ENCODE measurements at places on chromosomes 7 and 10.

- DNase-seq, result no peak
Measured at GRCh38 chr7:92057375-92057774, 76.9 kb downstream of the CYP51A1 start.

DNA sequence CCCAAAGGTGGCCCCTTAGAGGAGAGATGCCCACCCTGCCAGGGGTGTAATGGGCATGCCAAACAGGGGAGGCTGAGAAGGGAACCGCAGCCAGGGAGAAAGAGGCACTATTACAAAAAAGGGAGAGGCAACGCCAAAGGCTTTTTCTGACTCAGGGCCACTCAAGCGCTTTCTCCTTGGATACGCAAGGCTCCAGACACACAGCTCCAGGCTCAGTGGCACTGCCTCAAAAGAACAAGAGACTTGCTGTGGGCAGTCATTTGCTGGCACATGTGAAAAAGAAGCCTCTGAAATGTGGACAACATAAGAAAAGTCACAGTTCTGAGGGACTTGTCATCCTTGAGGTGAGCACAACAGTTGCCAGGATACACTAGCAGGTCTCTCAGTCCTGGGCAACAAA is 128.4 kb downstream of the DGKI start:
- DNase-seq, result no peak

- no peak for DNase-seq
Measured at GRCh38 chr10:132186488-132187429, at the start of gene DPYSL4. Gene DPYSL4, plus strand, starts transcription at chr10:132186948. Its CDS starts 116 bp downstream, at chr10:132187064.

GRCh38 chr10:86366902-86367151 is 232 bp upstream of the GRID1 start:
- DNase-seq, result no peak

DNA sequence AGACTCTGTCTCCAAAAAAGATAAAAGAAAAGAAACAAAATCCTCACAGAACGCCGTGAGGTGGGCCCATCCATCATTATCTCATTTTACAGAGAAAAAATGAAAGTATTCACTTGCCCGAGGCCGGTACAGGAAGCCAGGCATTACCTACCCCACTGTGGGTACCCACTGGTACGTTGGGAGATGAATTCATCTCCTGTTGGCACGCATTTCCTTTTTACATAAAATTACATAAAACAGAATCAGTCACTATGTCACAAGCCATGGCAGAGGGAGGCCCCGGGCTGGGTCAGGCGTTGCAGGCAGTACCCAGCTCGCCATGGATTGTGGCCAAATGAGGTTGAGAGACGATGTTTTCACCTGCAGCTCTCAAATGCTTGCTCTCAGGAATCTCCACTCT is 38.6 kb upstream of the TNRC18 start:
- no peak for DNase-seq

DNA sequence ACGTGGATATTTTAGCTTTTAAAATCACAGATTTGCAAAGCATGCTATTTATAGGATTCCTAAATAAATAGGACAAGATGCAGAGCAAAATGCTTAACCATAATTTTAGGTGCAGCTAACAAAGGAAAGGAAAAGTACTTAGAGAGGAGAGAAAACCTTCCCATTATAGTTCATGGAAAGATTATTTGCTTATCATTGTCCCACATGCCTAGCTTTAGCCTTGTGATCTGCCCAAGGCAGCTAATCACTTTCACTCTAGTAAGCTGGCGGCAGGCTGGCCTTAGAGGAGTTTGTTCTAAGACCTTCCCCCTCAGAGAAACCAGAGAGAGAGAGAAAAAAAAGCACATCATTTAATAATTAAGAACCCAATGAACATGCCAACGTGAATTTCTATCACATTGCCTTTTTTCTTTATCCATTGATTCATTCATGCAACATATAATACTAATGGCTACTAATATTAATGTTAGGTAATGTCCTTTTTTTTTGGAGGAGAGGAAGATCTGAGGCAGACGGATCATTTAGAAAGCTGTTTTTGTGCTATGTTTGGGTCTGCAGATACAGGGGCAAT is 274.6 kb downstream of the ARL4A start:
- DNase-seq, result no peak

- no peak for DNase-seq
Measured at GRCh38 chr10:70364772-70365091, 17.7 kb downstream of the LRRC20 start.

DNA sequence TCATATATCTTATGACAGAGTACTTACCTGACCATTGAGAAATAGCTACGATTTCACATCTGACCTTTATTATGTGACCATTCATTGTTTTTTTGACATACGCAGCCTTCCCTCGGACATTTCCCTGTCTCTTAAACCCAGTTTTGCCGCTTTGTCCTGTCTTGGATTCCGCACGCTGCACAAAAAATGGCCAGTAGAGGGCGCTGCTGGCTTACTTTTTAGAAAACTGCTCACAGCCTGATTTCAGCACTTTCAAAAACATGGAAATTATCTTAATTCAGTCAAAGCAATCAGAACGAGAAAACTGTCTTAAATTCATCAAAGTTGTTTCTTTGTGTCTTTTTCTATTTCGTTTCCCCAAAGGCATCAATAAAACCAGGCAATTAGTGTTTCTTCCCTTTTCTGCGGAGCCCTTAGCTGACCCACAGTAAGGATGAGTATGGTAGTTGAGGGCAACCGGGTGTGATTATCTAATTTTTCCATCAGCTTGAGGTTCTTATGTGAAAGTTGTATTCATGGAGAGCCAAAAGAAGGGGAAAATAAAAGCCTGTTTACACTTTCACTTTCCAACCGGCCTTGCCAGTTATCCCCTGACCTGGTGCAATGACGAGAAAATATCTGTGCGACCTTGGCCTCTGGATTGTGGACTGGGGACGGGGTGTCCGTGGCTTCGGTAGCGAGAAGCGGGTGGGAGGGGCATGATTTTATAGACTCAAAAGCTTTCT is 144.4 kb downstream of the DYNC1I1 start:
- DNase-seq, result peak; percentile 60

DNA sequence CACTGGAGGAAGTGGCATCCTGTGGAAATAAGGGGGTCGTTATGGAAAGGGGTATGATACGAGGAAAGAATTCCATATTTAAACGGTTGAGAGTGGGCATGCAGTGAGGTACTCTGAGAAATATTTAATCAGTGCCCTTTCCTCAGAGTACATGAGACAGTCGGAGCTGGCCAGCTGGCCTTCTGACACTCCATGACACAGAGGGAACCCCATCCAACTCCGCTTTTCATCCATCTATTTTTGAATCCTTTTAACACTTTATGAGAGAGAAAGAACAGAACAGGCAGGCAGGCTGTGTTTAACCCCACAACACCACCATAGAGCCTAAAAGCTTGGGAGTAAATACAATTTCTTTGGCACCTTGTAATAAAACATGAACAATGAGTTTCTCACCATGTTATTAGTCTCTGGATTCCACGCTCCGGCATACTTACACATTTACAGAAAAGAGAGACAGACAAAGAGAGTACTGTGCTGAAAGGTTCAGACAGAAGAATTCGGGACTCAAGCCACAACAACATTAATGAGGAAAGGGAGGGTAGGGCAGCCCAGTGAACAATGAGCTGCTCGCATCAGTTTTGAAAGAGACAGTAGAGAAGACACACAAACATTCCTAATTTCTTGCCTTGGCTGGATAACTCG is 124.2 kb upstream of the PDLIM1 start:
- no peak for DNase-seq

DNA sequence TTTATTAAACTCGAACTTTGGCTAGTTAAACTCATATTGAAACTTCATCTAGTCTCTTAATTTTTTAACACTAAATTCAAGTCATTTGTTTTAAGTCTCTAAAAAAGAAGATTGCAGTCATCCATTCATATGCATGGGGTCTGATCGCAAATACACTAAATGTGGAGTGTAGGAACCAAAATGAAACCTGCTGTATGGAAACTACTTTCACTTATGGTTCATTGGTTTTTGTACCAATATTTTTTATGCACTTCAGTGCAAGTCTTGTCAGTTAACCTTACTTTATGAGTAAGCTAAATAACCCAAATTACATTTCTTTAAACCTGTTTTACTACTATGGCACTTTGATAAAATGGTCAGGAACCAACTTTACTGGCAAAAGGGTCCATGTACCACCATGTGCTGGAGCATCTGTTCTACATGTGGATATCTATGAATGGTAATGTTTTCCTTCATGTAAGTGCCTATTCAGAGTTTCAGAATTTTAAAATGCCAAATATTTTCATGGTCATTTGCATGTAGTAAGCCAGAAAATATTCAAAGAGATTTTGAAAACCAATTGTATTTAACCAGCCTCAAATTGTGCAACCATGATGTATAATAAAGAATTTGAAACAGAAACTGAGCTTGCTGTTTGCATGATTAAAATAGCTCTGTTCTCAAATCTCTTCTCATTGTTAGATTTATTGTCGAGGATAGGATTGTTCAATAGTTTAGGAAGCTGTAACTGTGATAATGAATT is 7.6 kb upstream of the SUPV3L1 start:
- no peak for DNase-seq

DNA sequence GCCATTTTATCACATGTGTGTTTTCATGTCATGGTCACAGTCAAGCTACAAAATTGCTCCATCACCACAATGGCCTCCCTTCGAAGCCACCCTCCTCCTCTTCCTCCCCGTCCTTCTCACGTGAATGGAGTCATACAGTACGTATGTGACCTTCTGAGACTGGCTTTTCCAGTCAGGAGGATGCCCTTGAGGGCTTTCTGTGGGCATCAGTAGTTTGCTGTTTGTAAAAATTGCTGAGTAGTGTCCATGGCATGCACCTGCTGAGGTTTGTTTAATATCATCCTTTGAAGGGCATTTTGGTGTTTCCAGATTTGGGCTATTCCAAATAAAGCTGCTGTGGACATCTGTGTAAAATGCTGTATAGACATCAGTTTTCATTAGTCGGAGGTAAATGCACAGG is 5.9 kb upstream of the UBE3C start:
- DNase-seq, result no peak

DNA sequence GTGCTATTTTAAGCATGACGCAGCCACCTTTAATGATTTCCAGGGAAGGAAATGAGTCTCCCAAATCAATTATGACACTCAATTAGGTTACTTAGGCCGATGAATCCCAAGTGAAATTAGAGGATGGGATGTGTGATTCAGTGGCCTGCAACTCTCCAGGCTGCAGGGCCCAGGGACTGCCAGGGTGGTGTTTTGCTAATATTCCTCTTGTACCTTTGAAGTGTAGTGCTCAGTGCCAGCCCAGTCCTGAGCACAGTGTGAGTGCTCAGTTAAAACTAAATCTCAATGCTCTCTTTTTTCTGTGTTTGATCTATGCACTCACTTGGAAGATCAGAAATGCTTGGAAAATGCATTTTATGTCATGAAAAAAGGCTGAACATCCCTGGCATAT is 51.6 kb downstream of the SEM1 start:
- no peak for DNase-seq

DNA sequence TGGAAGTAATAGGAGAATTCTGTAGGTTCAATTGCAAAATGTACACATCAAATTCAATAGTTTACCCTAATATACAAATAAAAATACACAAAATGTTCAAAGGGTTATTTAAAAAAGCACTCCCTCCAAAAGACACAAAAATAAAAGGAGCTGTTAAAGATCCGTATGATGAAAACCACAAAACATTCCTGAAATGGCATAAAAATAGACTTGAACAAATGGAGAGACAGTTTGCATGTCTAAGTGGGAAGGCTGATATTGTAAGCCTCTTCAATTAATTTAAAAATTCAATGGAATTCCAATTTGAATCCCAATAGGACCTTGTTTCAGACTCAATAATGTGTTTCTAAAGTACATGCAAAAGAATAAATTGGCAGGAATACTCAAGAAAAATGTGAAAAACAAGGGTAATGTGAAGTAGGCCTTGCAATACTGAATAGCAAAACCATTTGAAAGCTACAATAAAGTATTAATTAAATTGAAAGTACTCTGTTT is 38.0 kb upstream of the INSYN2A start:
- no peak for DNase-seq

- no peak for DNase-seq
Measured at GRCh38 chr10:2543142-2543886, 524.0 kb upstream of the PFKP start.

GRCh38 chr10:49300140-49300974 is 1.4 kb downstream of the C10orf71 start:
- DNase-seq, result no peak

DNA sequence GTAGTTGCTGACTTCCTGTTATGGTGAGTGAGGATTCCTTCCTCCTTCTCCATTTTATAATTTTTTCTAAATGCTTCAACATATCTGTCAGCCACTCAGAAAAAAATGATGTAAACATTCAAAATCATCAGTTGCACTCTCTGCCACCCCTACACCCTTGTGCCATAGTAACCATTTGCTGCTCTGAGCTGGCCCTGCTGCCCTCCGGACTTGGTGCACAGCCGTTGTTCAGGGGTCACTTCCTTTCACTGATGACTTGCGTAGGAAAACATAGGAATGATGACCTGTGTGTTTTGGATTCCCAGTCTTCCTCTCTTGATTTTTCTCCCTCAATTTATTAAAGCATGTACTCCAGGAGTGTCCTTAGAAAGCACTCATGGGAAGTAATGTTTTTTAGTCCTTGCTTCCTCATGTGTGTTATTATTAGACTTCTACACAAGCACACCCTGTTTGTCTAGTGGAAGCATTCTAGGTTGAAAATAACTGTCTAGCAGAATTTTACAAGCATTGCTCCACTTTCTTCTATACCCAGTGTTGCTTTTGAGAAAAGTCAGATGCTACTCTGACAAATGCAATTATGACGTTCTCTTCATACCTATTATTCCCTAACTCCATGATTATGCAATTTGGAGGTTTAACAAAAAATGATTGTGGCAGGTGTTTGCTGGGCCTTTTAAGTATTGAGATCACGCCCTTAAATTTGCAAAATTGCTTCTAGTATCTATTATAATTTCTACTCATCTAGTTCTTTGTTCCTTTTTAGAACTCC is 62.6 kb upstream of the MTPN start:
- no peak for DNase-seq

- DNase-seq, result no peak
Measured at GRCh38 chr7:70953331-70953741, 178.6 kb upstream of the GALNT17 start.

DNA sequence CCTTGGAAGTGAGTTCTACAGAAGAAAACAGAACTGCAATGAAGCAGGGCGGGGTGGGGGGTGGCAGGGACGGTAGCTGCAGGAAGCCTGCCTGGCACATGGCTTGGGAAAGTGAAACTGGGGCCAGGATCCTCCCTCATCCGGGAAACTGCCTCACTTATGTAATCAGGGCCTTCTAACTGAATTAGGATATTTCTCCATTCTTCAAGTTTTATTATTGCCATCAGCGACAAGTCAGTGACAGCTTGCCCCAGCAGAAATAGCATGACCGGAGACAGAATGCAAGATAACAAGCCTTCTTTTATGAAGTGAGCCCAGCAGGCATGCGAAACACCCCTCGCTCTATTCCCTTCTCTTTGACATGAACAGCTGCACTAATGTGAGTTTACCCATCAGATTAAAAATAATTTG is 77.5 kb upstream of the CACUL1 start:
- no peak for DNase-seq

GRCh38 chr7:132876576-132876975 is 205.3 kb downstream of the CHCHD3 start:
- no peak for DNase-seq

- DNase-seq, result no peak
Measured at GRCh38 chr7:149883452-149883861, 9.7 kb downstream of the ATP6V0E2 start.
